Stimulated activated CD8-positive, alpha-beta memory T cell treated with anti-CD3 and anti-CD28 coated beads, Interleukin-7, amount 100 ng/mL, for 1 hour (primary cell): ENCODE measurements at places on chromosomes 7 and 10.

- DNase-seq = no peak
Observed at GRCh38 chr7:35734001-35734483, 39.1 kb upstream of the HERPUD2 start.

- no peak for DNase-seq
Observed at GRCh38 chr7:22667562-22668239, 59.3 kb upstream of the IL6 start.

- DNase-seq = no peak
Observed at GRCh38 chr10:45433716-45434469, 59.9 kb downstream of the ALOX5 start.

GRCh38 chr7:50210706-50211115, 93.8 kb upstream of the IKZF1 start:
- DNase-seq = no peak

- no peak for DNase-seq
Observed at GRCh38 chr10:48468866-48469511, 135.9 kb downstream of the ARHGAP22 start.

DNA sequence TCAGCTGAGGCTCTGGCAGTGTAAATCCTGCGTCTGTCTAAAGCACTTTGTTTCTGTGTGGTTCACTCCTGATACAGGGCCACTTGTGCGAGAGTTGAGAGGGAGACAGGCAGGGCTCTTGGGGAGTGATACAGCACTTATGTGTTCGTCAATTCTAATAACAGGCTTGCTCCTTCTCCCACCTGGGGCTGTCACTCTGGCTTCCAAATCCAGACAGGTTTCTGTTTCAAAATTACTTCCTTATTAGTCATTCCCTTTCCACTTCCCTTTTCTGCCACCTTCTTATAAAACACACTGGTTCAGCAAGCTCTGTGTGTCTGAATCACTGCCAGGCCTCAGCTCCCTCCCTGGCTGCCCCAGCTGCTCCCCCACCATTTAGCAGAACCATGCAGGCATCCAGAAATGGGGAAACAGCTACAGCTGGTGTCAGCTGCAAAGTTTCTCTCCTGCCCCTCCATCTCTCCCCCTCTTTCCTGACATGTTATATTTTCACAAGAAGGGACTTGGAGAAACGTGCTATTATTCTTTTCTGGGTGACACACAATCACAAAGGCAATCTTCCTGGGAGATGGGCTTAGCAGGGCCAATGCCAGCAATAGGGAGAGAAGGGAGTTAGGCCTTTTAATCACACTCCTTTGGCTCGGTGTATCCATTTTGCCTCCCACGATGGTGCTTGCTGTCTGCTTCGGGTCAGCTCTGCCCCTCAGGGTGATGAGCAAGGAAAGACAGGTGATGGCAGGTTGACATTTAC, 58.4 kb upstream of the ZNRF2 start:
- DNase-seq = no peak

GRCh38 chr7:118826246-118826645, 601.7 kb downstream of the ANKRD7 start:
- DNase-seq = no peak

GRCh38 chr7:50119815-50120637, 27.0 kb upstream of the ZPBP start:
- no peak for DNase-seq

- DNase-seq = no peak
Observed at GRCh38 chr10:43318976-43319960, 52.2 kb upstream of the FXYD4 start.

- no peak for DNase-seq
Observed at GRCh38 chr10:7036951-7037350, 373.9 kb downstream of the SFMBT2 start.

DNA sequence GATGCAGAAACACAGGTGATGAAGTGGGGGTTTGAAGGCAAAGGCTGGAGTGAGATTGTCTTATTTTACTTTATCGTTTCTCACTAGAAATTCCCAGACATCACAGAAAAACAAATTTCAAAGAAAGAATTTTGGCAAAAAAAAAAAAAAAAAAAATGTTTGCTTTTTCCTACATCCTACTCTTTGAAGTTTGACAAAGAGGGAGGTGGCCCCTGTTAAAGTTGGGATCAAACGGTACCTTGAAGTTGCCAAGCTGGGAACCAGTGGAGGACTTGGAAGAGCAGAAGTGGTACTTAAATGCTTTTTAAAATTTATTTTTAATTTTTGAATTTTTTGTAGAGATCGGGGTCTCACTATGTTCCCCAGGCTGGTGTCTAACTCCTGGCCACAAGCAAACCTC, 63.9 kb upstream of the KIF5B start:
- DNase-seq = no peak

DNA sequence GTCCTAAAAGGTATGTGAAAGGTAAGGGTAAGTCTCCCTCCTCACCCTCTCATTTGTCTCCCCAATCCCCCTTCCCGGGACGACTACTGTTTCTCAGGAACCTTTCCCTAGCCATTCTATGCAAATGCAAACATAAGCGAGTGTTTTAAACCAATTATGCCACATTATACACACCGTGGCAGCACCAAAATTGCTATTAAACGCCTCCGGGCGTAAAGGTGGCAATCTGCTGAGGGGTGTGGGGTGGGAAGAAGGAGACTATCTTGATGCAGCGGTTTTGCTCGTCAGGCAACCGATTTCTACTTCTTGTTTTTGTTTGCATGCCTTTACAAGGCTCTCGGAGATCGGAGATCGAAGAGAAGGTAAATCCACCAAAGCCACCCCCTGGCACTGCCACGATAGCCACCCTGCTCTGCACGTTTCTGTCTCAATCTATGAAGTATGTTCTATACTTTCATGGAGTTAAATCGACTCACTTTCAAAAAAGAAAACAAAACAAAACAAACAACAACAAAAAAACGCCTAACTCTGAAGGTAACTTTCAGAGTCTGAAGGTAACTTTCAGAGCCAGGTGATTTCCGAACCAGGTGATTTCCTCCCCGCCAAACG, 46.0 kb upstream of the CDK1 start:
- no peak for DNase-seq

DNA sequence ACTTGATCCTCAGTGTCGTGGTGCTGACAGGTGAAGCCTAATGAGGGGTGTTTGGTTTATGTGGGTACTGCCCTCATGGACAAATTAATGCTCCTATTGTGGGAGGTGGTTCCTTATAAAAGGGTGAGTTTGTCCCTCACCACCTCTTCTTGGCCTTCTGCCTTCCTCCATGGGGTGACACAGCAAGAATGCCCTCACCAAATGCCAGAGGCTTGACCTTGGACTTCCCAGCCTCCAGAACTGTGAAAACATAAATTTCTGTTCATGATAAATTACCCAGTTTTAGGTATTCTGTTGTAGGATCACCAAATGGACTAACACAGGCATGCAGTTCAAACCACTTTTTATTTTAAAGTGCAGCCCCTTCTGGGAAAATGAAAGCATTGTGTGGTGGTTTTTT, 39.4 kb downstream of the BAMBI start:
- DNase-seq = no peak

GRCh38 chr7:106887421-106887820, 22.3 kb downstream of the PIK3CG start:
- DNase-seq = no peak

- DNase-seq = no peak
Observed at GRCh38 chr10:132478341-132479023, 59.1 kb upstream of the INPP5A start.

- DNase-seq = no peak
Observed at GRCh38 chr10:11431216-11431555, 180.3 kb downstream of the USP6NL start.

DNA sequence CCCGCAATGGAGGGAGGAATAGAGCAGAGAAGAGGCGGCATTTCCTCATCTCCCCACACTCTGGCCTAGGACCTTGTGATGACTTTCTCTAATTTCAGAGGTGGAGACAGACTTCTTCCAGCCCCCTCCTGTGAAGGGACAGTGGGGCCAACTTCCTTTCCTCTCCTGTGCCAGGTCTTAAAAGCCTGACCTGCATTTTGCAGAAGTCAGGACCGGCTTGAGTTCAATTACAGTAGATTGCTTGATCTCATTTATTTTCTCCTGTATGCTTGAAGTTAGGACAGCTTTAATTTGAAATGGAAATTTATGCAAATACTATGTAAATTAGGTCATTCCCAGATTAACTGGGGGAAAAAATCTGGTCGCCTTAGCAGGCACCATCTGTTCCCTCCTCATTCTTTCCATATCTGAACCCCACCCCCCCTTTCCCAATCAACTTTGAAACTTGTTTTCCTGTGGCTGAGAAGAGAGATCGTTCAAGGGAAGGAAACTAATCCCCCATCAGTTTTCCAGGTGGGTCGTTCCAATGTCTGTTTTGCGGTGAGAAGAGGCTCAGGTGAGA, 57.1 kb downstream of the SYPL1 start:
- DNase-seq = no peak

- DNase-seq = no peak
Observed at GRCh38 chr7:683526-684205, 42.8 kb upstream of the DNAAF5 start.

DNA sequence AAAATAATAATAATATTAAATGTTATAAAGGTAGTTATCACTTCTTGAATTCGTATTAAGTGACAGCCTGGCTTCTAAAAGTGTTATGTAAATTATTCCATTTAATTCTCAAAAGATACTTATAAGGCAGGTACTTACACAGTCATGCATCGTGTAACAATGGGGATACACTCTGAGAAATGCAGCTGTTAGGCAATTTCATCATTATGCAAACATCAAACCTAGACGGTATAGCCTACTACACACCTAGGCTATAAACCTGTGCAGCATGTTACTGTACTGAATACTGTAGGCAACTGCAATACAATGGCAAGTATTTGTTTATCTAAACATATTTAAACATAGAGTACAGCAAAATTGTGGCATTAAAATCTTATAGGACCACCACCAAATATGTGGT, 1.5 kb downstream of the IFIT1 start:
- DNase-seq = no peak

DNA sequence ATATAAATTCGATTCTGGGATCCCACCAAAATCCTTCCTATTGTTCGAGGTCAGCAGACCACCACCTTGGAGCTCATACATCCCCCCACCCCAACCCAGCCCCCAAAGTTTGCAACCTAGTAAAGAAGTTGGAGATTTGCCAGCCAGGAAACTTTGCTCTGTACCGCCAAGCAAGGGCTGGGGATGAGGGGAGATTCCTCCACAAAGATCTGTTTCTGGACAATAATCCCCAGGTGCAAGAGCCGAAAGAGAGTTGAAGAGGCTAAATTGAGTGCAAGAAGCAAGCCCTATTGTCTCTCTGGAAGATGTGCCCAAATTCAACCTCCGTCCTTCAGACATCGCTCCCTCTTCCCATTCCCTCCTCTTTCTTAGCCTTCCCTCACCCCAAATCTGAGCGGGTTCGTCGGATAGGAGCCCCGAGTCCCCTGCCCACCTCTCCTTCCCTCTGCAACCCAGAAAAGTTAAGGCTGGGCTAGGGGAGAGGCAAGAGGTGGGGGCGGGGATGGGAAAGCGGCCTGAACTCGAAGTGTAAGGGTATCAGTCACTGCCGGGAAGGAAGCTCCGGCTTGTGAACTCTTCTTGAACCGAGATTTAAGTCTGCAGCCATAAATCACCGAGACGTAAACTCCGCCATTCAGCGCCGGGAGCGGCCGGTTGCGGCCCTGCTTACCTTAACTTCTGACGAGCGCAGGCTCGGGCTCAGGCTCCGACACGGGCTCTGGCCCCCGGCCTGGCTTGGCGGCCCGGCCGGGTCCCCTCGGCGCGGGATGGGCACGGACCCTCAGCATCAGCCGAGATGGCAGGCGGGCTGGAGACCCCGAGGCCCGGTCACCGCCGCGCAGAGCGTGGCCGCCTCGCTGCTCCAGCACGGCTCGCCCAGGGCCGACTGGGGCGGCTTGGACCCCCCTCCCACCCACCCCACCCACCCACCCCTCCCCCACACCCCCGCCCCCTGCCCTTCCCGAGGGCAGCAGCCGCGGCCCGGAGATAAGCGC, 10.8 kb upstream of the HOXA2 start:
- DNase-seq = no peak

DNA sequence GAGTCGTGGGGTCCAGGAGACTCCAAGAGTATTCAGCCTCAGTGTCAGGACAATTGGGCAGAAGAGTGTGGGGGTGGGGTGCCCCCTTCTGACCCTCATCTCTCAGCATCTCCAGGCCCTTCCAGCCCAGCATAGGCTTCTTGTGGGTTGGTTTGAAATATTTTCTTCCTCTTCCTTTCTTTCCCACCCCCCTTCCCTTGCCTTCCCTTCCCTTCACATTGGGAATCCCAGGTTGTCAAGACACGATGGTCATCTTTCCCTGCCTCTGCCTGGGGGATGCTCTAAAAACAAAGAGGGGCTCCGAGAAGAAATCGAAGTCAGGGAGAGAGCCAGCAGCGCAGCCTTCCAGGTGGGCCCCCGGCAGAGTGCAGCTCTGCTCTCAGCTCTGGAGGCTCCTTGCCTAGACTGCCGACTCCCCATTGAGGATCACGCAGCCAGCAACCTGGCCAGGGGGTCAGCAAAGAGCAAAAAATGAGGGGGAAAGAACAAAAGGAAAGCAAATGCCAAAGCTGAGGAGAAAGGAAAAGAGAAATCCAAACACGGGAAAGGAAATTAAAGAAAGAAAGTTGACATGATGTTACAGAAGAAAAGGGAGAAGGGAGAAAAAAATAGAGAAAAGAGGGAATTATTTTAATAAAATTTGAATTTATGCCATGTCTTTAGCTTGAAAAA, 1.5 kb downstream of the PAX2 start:
- no peak for DNase-seq

GRCh38 chr7:1842321-1843221, 172.5 kb downstream of the ELFN1 start:
- DNase-seq = no peak

GRCh38 chr7:156861212-156861611, 31.8 kb downstream of the LMBR1 start:
- DNase-seq = no peak
